NCI-H524 treated with DMSO at 0.1 percent for 48 hours (cell line): ENCODE measurements at places on chromosomes 4 and X.

- DNase-seq, result peak; percentile 94
Measured at GRCh38 chrX:39601231-39602177, 496.3 kb downstream of the BCOR start.

DNA sequence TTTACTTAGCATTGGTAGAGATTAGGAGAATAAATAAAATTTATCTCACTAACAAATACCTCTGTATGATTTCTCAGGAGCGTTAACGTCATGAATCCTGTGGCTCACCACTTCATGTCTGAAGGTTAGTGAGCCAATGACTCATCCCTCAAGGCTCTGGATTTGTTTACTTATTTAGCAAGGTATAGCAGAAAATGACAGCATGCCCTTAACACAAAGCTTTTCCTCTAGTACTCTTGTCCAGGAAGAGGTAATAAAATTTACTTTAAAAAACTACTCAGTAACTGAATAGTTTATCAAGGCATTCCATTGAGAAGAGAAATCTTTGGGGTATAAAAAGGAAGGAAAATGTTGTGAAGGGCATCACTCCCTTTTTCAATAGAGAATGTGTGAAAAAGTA lies 823.8 kb downstream of the CCSER1 start:
- DNase-seq, result no peak

GRCh38 chrX:151977009-151977408 lies 2.5 kb upstream of the GABRE start:
- DNase-seq, result no peak

DNA sequence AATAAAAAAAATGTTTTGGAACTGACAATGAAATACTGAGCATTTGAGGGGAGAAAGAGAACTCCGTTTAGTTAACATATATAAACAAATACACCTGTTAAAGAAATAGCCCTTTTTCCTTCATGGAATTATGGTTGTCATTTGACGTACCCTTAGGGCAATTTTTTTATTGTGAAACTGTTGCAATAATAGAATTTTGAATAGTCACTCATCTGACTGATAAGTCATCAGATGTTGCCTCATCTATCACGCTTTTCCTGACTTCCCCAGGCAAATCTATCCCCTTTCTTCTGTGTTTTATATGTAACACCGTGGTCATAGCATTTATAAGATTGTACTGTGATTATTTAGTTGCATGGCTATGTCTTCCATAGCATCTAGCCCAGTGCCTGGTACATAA lies 69.0 kb upstream of the HDAC8 start:
- no peak for DNase-seq

DNA sequence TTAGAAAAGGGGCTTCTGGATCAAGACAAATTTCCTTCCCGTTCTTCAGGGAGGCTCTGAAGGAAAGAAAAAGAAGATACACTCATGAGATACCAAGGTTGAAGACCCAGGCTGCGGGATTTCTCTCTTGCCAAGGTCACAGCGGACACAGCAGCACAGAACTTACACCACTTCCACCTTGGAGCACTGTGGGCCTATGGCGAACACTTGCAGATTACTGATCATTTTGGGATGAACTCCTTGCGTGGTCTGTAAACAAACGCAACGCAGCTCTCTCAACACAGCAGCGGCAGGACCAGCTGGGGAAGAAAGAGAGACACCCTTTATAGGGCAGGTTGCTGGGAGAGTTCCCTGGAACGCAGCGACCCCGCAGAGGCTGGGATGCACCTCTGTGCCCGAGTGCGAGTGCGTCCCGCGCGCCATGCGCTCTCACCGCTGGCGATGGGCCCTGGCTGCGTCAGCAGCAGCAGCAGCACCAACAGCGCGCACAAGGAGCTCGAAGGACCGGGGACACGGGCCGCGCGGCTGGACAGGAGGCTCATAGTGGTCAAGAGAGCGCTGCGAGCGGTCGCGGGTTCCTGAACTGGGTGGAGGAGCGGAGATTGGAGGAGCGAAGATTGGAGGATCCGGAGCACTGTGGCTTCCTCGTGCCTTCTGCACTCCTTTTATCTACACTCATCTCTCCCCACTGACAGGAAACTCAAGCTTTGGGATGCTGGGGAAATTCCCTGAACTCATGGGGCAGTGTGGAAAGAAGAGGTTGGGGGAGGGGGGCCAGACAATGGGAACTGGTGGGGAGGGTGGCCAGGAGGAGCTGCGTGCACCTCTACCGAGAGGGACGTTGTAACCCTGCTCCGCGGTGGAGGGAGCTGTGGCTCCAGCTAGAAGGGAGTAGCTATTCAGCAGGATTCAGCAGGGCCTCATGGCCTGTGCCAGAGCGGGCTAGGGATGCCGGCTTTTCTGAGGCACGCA lies at the start of gene CXCL5:
Gene CXCL5 (minus strand): TSS at position 638 of the 972 bp plus-strand sequence. CDS start 96 bp downstream, at position 542.
- DNase-seq, result no peak

DNA sequence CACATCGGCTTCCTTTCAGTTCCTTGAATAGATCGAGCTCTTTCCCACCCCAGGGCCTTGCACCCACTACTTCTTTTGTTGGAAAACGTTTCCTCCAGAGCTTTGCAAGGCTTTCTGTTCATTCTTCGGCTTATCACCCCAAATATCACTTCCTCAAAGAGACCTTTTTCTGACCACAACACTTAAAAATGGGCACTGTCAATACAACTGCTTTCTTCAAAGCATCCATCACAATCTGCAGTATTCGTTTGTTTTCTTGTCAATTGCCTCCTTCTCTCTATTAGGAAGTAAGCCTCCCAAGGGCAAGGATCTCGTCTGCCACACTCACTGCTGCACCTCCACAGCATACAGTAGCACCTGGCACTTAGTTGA lies 17.7 kb upstream of the CENPU start:
- DNase-seq, result no peak

GRCh38 chr4:40178672-40179071 lies 18.2 kb upstream of the RHOH start:
- DNase-seq, result no peak

GRCh38 chr4:52957835-52958631 lies 95.9 kb downstream of the RASL11B start:
- peak; percentile 12 for DNase-seq

GRCh38 chr4:183905081-183905592 lies at the start of gene STOX2:
Gene STOX2 (plus strand): TSS chr4:183905307. CDS start chr4:183906791, 1,484 bp downstream.
- no peak for DNase-seq

- DNase-seq, result no peak
Measured at GRCh38 chr4:108060686-108061321, 71.1 kb downstream of the HADH start.

DNA sequence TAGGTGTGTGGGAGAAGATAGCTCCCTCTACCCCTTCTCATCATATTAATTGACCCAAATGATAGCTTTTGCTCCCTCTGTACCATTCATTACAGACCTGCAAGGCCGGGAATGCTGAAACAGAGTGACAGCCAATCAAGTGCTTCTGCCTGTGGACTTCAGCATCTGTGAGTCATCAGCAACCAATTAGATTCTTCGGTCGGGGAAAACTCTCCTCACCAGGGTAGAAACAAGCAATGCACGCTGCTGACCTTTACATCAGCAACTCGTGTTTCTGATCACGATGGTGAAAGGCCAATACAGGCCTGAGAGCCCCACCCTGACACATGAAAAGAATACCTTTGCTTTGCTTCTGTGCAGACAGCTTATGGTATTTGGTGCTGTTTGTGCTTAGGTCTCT lies 347.2 kb upstream of the DDX53 start:
- no peak for DNase-seq

GRCh38 chr4:184722798-184723197 lies 11.1 kb downstream of the CENPU start:
- DNase-seq, result no peak

GRCh38 chr4:55158957-55159356 lies 33.6 kb upstream of the KDR start:
- DNase-seq, result no peak

DNA sequence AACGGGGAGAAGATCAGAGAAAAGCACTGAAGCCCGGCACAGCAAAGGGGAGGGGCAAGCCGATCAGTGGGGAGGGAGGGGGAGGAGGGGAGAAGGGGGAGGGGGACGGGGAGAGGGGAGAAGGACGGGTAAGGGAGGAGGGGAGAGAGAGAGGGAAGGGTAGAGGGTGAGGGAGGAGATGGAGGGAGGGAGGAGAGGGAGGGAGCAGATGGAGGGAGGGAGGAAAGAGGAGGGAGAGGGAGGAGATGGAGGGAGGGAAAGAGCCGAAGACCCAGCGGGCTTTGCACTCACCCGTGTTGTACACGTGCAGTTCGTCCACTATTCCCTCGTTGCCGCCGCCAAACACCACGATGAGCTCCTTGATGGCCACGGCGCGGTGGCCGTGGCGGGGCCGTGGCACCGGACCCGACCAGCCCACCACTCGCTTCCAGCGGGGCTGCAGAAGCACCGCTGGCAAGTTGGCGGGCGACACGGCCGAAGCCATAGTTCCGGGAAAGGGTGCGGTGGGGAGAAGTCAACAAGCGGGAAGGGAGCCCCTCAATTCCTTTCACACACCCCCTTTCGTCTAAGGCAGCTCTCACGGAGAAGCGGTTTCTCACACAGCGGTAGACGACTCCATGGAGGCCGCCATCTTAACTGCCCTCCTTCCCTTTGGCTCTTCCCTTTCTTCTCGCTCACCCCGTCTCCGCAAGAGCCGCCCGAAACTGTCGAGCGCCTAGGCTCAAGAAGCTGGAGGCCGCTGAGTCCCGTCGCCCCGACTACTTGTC lies 1.1 kb downstream of the HCFC1 start:
- no peak for DNase-seq

DNA sequence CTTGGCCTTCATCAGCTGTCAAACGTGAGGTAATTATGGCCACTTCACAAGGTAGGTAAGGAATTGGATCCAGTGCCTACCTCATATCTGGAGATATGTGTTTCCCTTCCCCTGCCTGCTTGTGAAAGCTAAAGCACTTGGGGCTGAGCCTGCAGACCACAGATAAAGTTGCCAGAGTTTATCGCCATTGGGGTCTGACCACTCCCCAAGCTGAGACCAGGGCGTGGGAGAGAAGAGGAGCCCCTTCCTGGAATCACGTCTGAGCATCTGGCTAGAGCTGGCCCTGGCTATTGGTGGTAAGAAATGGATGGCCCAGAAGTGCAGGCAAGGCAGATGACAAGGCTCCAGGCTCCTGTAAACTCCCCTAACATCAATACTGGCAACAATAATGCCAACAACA lies 2.7 kb downstream of the ALAS2 start:
- DNase-seq, result no peak

DNA sequence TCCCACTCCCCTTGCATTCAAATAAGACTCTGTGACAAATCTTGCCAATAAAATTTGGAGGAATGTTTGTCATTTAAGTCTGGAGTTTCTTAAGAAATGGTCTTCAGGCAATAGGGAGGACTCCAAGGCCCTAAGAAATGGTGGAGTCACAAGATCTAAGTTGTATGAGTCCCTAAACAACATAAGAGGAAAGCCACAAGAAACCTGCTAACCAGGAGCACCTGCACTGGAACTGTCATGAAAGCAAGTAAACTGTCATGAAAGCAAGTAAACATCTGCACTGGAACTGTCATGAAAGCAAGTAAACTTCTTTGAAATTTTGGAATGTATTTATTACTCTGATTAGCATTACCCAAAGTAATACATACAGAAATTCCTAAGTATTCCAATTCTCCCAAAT lies 3.5 kb downstream of the CNOT6L start:
- no peak for DNase-seq

DNA sequence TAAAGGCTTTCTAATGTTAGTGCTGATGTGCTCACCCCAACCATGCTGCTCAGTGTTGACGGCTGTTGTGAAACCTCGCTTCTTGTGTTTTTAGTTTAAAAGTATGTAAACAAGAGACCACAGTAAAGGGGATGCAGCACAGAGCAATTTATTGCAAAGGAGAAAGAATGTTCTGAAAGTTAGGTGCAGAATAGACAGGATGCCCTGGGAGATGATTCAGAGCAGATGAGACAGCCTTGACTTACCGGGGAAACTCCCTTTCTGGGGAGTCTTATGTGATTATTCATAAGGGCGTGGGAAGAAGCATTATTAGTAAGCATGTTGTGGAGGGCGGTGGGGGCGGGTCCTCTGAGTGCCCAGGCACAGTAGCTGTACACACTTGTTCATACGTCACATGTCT lies 47.7 kb downstream of the EVC start:
- no peak for DNase-seq

GRCh38 chrX:58025979-58026378 lies 115.7 kb upstream of the ZXDA start:
- peak; percentile 7 for DNase-seq

DNA sequence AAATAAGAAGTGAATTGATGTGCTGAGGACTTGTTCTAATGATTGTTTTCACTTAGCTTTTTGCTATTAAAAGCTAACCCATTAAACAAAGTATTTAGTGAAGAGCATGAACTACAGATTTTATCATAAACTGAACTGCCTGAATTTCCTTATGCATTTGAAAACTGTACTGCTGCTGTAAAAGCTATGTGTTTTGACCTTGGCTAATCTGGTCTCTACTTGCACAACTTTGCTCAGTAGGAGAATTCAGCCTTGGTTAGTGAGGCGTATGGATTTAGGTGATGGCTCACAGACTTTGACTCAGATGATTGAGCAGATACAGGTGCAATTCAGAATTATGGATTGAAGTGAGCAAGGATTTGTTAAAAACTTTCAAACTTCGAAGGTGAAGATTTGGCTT lies 38.7 kb upstream of the FAT1 start:
- DNase-seq, result no peak

DNA sequence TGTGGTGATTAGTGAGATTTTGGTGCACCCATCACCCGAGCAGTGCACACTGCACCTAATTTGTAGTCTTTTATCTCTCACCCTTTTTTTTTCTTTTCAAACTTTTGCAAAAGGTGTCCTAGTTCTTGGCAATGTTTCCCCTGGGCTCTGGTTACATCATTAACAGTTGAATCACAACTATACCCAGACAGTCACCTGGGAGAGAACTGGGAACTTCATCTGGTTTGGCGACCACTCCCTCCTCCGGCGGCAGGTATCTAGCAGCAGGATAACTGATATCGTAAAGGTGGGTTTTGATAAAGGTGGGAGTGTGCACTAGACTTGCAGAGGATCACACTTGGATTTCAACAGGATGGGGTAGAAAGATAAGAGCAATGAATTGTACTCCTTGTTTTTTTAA lies 140.5 kb downstream of the CHIC2 start:
- DNase-seq, result no peak

DNA sequence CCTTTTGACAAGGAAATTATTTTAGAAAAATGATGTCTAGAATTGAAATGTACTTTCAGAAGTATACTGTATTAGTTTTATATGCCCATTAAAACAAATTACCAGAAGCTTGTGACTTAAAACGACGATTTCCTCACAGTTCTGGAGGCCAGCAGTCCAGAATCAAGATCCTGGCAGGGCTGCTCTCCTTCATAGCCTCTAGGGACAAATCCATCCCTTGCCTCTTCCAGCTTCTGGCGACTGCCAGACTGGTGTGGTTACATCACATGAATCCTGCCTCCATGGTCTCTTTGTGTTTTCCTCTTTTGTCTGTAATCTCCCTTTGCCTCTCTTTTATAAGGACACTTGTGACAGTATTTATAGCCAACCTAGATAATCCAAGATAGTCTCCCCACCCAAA lies 97.1 kb downstream of the IQCM start:
- no peak for DNase-seq

- DNase-seq, result no peak
Measured at GRCh38 chr4:102693262-102693850, 67.4 kb downstream of the MANBA start.

GRCh38 chrX:38008658-38009057 lies 2.3 kb downstream of the SYTL5 start:
- DNase-seq, result no peak

- DNase-seq, result no peak
Measured at GRCh38 chr4:15400981-15401671, 26.7 kb upstream of the C1QTNF7 start.
